ENCODE measurements at places on chromosomes 12 and 14. TPM values are rescaled to one million over a fixed set of nuclear protein-coding genes. Genes with fewer than 3 reads are reported as not detected.

DNA sequence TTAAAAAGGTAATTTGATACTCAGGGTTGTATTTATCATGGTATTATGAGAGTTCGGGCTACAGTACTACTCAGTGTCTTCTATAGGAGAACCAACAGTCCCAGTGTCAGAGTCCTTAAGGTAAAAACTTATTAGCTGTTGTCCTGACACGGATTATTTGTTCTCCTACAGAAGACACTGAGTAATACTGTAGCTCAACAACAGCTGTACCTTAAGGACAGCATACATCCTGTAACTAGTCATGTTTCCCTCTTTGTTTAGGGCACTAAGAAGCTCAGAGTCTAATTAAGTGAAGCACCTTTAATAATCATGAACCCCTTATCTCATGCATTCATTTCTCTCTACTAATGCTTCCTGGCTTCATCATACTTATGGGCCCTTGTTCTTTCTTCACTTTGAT, 33.9 kb downstream of the ARF6 start:
- H3K27ac ChIP-seq, result no peak overlapping the region
- no peaks in the 10 kb centered on the region for H3K4me1 ChIP-seq
- no peak for DNase-seq
- H3K36me3 ChIP-seq, result no peaks in the 10 kb centered on the region
- no peak overlapping the region for H3K4me3 ChIP-seq

- H3K36me3 ChIP-seq, result no peaks in the 10 kb centered on the region
- no peak overlapping the region for H3K4me3 ChIP-seq
- H3K27me3 ChIP-seq, result peaks cover 13% of the 10 kb centered on the region
- no peak overlapping the region for H3K27ac ChIP-seq
- peaks cover 7% of the 10 kb centered on the region for H3K4me1 ChIP-seq
- DNase-seq, result no peak
Observed at GRCh38 chr14:21184254-21184653, 28.4 kb upstream of the OR5AU1 start.

GRCh38 chr12:89206390-89206789, 145.9 kb downstream of the DUSP6 start:
- DNase-seq, result no peak
- no peaks in the 10 kb centered on the region for H3K36me3 ChIP-seq
- H3K4me3 ChIP-seq, result no peak overlapping the region
- no peaks in the 10 kb centered on the region for H3K27me3 ChIP-seq
- H3K4me1 ChIP-seq, result peaks cover 31% of the 10 kb centered on the region
- H3K27ac ChIP-seq, result no peak overlapping the region

DNA sequence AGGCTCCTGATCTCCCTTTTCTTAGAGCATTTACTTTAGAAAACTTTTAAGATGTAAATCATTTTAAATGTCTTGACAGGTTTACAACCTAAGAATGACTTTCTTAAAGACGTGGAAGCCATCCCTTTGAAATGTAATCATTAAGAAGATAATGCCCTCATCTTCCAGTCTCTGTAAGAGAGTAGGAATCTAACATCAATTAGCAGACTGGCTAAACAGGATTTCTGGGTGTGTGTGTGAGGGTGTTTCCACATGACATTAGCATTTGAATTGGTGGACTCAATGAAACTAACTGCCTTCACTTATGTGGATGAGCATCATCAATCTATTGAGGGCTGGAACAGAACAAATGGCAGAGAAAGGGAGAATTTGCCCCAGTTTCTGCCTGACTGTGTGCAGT, 329.5 kb downstream of the RPL10L start:
- no peak overlapping the region for H3K27ac ChIP-seq
- H3K4me3 ChIP-seq, result no peak overlapping the region
- H3K4me1 ChIP-seq, result peaks cover 4% of the 10 kb centered on the region

GRCh38 chr12:44428825-44429224, 447.3 kb downstream of the NELL2 start:
- no peak for DNase-seq
- no peaks in the 10 kb centered on the region for H3K36me3 ChIP-seq
- H3K27ac ChIP-seq, result no peak overlapping the region
- no peak overlapping the region for H3K4me3 ChIP-seq

DNA sequence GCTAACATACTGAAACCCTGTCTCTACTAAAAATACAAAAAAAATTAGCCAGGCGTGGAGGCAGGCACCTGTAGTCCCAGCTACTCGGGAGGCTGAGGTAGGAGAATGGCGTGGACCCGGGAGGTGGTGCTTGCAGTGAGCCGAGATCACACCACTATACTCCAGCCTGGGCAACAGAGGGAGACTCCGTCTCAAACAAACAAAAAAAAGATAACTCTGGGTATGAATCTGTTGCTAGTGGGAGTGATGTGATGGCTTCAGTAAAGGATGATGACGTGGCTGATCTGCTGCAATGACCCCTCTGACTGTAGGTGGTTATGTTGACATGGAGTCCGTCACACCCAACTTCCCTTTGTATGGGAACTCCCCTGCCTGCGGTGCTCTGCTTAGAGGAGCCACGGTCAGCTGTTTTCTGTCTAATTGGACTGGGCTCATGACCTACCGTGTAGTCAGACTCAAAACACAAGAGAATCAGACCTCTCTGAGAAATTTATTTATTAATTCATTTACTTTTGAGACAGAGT, 59.1 kb upstream of the MED13L start:
- H3K27ac ChIP-seq, result no peak overlapping the region
- H3K36me3 ChIP-seq, result no peaks in the 10 kb centered on the region
- DNase-seq, result no peak
- H3K4me1 ChIP-seq, result peaks cover 46% of the 10 kb centered on the region
- no peaks in the 10 kb centered on the region for H3K27me3 ChIP-seq

GRCh38 chr12:67268335-67268895, 743 bp upstream of the CAND1 start:
- H3K27ac ChIP-seq, result peak overlapping the region; percentile 100
- no peaks in the 10 kb centered on the region for H3K27me3 ChIP-seq
- peak; percentile 72 for DNase-seq
- H3K4me3 ChIP-seq, result peak overlapping the region; percentile 95
- H3K36me3 ChIP-seq, result no peaks in the 10 kb centered on the region

GRCh38 chr12:109677279-109677691, 36.3 kb upstream of the FAM222A start:
- DNase-seq, result no peak
- peaks cover 10% of the 10 kb centered on the region for H3K27me3 ChIP-seq
- H3K27ac ChIP-seq, result no peak overlapping the region
- no peaks in the 10 kb centered on the region for H3K36me3 ChIP-seq
- H3K4me1 ChIP-seq, result peaks cover 9% of the 10 kb centered on the region

DNA sequence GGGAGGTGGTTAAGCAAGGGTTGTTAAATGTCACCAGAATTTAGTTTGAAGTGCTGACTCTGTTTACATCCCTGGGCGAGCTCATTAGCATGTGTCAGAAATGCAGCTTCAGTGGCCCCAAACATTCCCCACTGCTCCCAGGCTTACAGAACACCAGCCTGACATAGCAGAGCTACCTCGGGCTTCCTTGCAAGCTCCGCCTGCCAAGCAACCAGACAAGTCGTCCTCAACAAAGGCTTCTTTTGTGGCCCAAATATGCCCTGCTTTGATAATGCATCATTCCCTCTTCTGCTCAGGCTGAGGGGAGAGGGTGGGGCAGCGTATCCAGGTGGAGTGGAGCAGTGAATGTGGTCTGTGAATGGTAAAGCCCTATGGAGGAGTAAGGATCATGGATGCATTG, 28.0 kb downstream of the ERH start:
- no peaks in the 10 kb centered on the region for H3K4me1 ChIP-seq
- H3K27ac ChIP-seq, result no peak overlapping the region
- H3K27me3 ChIP-seq, result no peaks in the 10 kb centered on the region
- DNase-seq, result no peak
- H3K4me3 ChIP-seq, result no peak overlapping the region
- peaks cover 23% of the 10 kb centered on the region for H3K36me3 ChIP-seq

- H3K27ac ChIP-seq, result no peak overlapping the region
- H3K4me1 ChIP-seq, result no peaks in the 10 kb centered on the region
- peaks cover 81% of the 10 kb centered on the region for H3K36me3 ChIP-seq
- H3K4me3 ChIP-seq, result no peak overlapping the region
- H3K27me3 ChIP-seq, result no peaks in the 10 kb centered on the region
Observed at GRCh38 chr12:31984806-31985591, 25.8 kb downstream of the RESF1 start.

DNA sequence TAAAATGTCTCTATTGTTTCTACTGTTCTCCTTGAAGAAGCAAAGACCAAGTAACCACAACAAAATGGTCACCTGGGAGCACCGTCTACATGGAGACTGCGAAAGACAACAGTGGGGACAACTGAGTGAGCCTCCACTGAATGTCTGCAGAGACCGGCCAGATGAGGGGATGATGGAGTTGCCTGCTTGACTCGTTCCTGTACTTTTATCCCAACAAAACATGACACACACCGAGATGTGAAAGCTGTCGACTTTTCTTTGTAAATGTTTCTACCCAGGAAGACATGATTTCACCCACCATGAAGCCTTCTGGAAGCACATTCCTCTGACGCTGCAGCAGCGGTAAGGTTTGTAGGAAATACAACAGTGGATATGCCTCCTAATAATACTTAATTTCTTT, 66.9 kb downstream of the FOXN3 start:
- no peak overlapping the region for H3K4me3 ChIP-seq
- H3K36me3 ChIP-seq, result peaks cover 22% of the 10 kb centered on the region
- H3K27me3 ChIP-seq, result no peaks in the 10 kb centered on the region
- no peak overlapping the region for H3K27ac ChIP-seq
- DNase-seq, result no peak

GRCh38 chr12:79547044-79547734, 143.6 kb downstream of the PAWR start:
- no peak overlapping the region for H3K4me3 ChIP-seq
- no peaks in the 10 kb centered on the region for H3K27me3 ChIP-seq

- no peaks in the 10 kb centered on the region for H3K27me3 ChIP-seq
- H3K36me3 ChIP-seq, result no peaks in the 10 kb centered on the region
- DNase-seq, result no peak
- no peak overlapping the region for H3K4me3 ChIP-seq
Observed at GRCh38 chr12:10136637-10137205, 6.7 kb upstream of the CLEC7A start.

GRCh38 chr12:64733857-64734256, 25.3 kb downstream of the GNS start:
- no peak overlapping the region for H3K27ac ChIP-seq
- H3K27me3 ChIP-seq, result no peaks in the 10 kb centered on the region
- peaks cover 9% of the 10 kb centered on the region for H3K4me1 ChIP-seq
- no peak overlapping the region for H3K4me3 ChIP-seq

DNA sequence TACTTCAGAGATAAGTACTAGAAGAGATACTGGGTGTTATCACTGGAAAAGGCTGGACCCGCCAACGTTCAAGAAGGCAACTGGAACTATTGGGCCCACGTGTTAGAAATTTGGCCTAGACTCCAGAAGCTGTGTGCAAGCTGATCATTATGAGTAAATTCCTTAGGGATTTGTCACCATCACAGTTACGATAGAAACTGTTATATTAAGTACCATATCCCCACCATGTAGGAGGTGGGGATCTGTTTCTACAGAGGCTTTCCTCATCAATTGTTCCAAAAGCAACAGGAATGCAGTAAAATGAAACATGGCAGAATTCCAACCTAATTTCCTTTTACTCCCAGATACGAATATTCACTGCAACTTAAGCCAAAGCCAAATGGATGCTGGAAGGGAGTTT, 170.7 kb downstream of the NOVA1 start:
- no peaks in the 10 kb centered on the region for H3K36me3 ChIP-seq
- H3K4me3 ChIP-seq, result no peak overlapping the region
- no peak for DNase-seq
- H3K27ac ChIP-seq, result no peak overlapping the region

DNA sequence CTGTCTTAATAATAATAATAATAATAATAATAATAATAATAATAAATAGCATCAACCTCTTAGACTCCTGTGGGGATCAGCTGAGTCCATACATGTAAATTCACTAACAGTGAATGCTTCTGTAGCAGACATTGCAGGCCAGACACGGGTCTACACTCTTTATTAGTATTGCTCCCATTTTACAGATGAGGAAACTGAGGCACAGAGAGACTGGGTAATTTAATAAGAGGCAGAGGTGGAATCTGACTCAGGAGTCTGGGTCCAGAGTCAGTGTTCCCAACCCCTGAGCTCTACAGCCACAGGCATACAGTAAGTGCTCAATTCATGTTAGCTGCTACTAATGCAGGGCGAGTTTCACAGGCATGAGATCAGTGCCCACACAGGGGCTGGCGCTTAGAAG, 123.2 kb upstream of the MAP1LC3B2 start:
- H3K4me3 ChIP-seq, result no peak overlapping the region
- no peak overlapping the region for H3K27ac ChIP-seq
- DNase-seq, result no peak
- H3K36me3 ChIP-seq, result no peaks in the 10 kb centered on the region

DNA sequence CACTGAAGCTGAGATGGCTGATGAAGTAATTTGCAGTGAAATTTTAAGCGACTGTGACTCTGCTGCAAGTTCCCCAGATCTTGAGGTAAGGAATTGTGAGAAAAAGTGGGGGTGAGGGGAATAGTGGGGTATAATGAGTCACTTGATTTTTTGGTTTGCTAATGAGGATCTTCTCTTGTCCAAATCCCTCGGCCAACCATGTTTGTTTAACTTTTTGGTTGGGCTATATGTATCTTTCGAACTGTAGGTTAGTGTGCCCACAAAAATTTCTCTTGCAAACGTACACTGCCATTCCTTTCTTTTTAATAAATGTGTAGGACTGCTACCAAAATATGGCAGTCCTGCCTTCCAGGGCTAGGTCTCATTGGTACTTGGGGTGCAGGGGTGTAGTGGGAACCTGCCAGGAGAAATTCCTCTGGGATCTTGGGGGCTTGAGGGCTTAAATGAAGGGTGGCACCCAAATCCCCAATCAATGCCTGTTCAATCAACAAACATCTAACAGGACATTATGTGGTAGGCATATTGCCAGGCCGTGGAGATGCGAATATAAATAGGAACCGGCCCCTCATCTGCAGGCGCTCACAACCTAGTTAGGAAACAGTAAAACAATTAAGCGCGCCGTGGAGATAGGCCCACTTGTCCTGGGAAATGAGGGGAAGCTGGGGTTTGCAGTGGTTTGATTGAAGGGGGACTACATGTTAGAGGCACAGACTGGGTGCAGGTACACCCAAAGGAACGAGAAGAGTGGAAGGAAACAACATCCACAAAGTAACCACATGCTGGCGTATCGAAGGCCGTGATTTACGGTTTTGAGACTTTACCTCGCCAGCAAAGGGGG, 1.3 kb upstream of the PABPN1 start:
- H3K4me1 ChIP-seq, result peaks cover 32% of the 10 kb centered on the region
- peaks cover 27% of the 10 kb centered on the region for H3K36me3 ChIP-seq
- peak overlapping the region; percentile 99 for H3K4me3 ChIP-seq
- no peak for DNase-seq
- peak overlapping the region; percentile 97 for H3K27ac ChIP-seq

PRH2 gene
- total RNA-seq, result not detected

DIO3 gene
- total RNA-seq, result 0.51 TPM

OVCH1 gene
- 0.16 TPM for total RNA-seq

EML1 gene
- total RNA-seq, result 40.1 TPM

OR4E2 gene
- total RNA-seq, result not detected

SLCO1B1 gene
- 0.21 TPM for total RNA-seq

CCDC196 gene
- not detected for total RNA-seq

CD4 gene
- total RNA-seq, result 3.8 TPM

ASCL1 gene
- 5.1 TPM for total RNA-seq

CLEC9A gene
- total RNA-seq, result not detected
